ENCODE measurements at places on chromosomes 2 and 18.
A peak's percentile ranks its signal among the peaks of the same experiment; 100 is the strongest.

DNA sequence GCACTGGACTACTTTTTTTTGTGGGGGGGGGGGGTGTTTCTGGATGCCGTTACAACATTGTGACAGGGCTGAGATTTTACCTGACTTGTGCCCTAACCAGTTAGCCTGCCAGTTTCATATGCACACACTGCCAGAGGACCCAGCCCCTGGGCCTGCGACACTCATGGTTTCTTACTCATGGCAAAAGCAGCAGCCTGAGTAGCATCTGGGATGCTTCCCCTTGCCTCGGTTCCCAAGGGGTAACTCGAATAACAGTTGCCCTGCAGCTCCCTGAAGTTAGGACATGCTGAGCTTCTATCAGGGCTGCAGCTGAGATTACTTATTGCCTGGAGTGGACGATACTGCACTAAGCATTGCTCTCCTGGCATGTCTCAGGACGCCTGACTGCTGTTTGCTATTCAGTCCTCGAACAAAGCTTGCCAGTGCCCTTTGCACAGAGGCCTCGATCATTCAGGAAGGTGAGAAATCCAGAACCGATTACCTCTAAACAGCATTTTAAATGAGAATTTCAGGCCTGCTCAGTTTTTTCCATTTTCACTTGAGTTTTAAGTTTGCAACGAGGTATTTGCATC lies 47.9 kb downstream of the TRPM8 start:
- no peak for DNase-seq

- no peak for DNase-seq
Measured at GRCh38 chr2:23679044-23679443, 247.9 kb downstream of the ATAD2B start.

GRCh38 chr2:199704358-199705238 lies 146.4 kb downstream of the FTCDNL1 start:
- DNase-seq: peak; percentile 37

DNA sequence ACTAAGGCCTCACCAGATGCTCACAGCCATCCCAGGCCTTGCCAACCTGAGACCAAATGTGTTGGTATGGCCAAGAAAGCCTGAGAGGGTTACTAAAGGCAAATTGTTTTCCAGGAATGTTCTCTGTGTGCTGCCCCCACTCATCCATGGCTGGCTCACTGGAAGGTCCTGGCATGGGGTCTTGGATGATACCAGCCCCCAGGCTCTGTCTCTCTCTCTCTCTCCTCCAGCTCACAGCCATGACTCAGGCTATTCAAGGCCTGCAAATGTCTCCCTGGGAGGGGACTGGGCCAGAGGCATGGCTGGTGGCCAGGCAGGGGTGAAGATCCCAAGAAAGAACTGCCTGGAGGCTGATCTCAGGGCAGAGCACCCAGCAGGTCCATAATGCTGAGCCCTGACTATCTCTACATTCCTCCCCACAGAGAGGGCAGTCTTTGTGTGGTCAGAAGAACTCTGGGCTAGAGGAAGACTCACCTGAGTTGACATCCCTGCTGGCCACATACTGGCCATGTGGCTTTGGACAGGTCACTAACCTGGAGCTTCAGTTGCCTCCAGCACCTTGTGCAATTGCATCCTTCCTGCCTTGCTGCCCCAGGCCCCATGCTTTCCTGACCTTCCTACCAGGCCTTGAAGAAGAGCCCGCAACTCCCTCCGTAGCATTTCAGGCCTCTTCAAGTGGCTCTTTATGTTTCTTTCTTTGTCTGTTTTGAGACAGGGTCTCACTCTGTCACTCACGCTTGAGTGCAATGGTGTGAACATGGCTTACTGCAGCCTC lies 150.4 kb downstream of the ZFP36L2 start:
- DNase-seq: no peak

DNA sequence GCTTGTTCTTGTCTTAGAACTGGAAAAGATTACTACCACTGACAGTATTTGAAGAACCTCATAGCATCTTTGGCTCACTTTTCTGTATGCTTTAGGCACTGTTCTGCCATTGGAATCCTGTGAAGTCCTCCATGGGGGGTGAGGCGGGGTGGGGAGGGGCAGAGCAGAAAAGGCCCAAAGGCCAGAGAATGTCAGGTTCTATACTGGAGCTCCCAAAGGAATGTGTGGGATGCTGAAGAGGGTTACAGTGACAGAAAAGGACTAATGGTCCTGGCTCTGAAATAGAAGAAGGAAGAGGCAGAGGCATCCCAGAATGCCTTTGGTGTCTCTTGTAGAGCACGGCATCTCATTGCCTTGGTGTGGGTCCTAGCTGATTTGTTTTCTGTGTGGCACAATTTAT lies 141.9 kb downstream of the HAUS1 start:
- DNase-seq: no peak

DNA sequence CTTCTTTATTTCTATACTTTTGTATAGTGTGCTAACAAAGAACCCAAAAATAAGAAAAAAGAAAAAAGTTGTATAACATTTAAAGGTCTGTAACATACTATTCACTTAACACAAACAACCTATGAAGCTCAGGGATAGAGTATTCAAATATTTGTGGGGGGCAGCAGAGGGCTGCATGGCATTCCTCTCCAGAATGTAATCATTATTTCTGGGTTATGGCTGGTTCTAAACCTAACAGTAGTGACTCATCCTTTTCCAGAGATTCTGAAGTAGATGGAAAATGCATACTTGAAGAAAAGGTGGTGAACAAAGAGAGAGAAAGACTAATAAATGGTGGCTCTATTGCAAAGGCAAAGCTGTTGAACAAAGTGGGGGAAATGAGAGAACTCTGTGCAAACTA lies 249.4 kb downstream of the NRXN1 start:
- DNase-seq: no peak

GRCh38 chr2:164803776-164804466 lies 37.7 kb downstream of the COBLL1 start:
- DNase-seq: no peak
